ENCODE measurements at places on chromosomes 12 and 14.

GRCh38 chr14:65650826-65651225 lies 238.3 kb downstream of the FUT8 start:
- no peak for DNase-seq

GRCh38 chr12:95773320-95773719 lies 17.2 kb downstream of the NTN4 start:
- DNase-seq = no peak

DNA sequence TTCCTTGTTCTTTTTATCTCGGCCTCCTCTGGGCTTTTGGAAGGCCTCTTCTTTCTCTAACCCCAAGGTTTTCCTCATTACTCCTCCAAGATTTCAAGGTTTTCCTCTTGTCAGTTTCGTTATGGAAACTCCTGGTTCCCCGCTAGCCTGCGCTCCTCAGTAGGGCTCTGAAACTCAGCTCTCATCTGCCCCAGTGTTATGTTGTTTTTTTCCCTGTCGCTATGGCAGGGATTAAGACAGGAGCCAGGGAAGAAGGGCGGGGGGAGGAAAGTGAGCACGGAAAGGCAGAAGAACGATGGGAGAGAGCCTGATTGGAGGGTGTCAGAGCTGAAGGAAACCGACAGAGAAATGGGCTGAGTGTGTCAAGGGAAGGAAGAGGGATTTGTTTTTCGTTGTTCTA lies 26.5 kb upstream of the JDP2 start:
- peak; percentile 66 for DNase-seq

DNA sequence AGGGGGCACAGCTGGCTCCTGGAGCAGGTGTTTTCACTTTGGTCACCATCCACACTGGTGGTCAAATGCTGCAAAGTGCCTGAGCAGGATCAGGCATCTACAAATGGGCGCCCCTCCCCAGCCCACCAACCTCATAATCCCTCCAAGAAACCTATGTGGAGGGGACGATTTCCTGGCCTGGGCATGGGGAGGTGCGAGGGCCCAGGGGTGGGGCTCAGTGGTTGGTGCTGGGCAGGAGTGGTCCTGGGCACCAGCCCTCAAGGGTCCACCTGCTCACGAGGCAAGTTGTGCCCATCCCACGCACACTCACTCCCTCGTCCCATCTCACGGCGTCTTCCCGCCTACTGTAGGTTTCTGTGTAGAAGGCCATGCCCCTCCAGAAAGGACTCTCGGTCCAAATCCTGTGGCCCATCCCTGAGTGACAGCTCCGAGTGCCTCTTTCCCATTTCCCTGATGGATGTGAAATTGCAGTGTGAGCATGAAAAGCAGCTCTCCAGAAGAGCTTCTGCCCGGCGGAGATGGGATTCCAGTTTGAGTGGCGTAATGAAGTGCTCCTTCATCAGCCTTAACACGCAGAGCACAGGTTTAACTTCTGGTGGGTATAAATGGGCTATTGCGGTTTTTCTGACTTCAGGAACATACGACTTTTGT lies 36.9 kb downstream of the SLC15A4 start:
- no peak for DNase-seq

GRCh38 chr12:64528616-64529015 lies 76.7 kb downstream of the TBK1 start:
- DNase-seq = no peak

DNA sequence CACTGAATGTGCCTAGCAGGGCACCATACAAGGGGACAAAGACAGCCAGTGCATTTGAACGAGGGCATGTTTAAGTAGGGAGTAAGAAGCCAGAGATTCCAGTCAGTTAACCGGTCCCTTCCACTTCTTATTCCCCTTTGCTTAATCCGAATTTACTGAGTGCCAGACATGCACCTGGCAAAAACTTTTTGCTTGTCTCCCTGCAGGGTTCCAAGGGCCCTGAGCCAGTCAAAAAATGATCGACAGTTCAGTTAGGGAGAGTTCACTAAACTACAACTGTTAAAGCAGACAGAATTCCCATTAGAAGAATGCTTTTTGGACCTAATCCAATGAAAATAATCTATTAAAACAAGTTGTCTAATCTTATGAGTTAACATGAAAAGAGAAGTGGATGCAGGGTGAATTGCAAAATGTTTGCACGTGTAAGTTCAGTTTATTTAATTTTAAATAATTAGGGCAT lies 193.8 kb downstream of the TMTC2 start:
- DNase-seq = no peak

GRCh38 chr12:63294327-63294632 lies 143.3 kb upstream of the AVPR1A start:
- DNase-seq = no peak
